OCI-M1 (cell line): ENCODE measurements at places on chromosomes 2 and 18.

DNA sequence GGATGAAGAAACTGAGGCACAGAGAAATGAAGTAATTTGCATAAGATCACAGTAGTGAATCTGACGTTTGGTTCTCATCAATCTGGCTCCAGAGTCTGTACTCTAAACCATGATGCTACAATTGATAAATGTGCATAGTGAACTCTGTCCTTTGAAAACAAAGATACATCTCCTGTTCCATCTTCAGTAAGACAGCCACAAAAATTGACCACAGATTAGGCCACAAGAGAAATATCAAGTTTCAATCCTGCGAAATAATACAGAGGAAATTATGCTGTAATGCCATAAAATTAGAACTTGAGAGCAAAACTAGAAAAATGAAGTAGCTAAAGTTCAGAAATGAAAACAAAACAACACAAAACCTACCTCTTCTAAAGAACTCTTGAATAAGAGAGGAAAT, 28.4 kb downstream of the FAM98A start:
- no peak for DNase-seq

GRCh38 chr18:41436772-41437171, 518.3 kb upstream of the PIK3C3 start:
- DNase-seq = no peak

GRCh38 chr2:120678926-120679325, 56.7 kb upstream of the GLI2 start:
- DNase-seq = no peak

GRCh38 chr2:174554529-174555150, 43.0 kb downstream of the WIPF1 start:
- DNase-seq = no peak

DNA sequence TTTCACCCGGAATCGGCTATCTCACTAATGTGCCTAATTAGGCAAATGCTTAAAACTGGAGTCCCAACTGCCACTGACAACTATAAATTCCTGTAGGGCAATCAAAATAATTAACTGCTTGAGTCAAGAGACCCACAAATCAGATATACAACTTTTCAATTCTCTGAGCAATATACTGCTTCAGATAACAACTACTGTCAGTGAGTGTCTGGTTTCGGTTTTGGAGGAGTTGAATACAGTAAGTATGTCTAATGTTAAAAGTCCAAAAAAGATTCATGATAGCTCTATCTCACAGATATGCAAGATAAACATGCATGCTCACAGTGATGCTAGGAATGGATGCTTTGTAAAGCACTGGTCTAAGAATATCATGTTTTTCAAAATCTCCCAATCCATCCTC, 283.3 kb downstream of the NRXN1 start:
- DNase-seq = peak; percentile 16

DNA sequence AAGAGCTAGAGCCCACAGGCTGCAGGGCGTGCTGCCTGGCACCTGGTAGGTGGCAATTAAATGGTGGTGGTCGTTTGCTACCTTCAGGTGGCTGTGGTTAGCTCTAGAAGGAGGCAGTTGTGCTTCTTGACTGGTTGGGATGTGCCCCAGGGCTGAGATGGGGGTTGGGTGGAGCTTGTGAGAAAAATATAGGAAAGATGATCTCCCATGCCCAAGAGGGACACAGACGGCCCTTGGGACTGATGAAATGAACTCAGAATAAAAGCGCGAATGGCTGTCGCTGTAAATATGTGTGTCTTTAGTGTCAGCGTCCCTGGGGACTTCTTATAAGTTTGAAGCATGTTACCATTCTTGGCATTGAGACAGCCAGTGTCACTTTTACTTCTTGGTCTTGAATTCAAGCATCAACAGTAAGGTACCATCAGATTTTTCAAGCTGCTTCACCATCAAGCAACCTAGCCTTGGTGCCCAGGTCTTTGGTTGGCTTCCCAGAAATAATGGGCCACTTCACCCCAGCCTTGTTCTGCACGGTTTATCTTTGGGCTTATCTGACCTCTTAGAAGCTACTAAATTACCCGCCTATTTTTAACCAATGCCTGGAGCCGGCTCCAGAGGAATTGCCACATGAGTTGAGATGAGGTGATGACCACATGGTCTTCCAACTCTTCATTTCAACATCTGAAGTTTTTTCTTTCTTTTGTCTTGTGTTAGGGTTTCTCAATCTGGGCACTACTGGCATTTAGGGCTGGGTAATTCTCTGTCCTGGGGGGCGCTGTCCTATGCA, 11.9 kb downstream of the LRRFIP1 start:
- no peak for DNase-seq

- no peak for DNase-seq
Observed at GRCh38 chr2:161745866-161746614, 121.8 kb downstream of the SLC4A10 start.

DNA sequence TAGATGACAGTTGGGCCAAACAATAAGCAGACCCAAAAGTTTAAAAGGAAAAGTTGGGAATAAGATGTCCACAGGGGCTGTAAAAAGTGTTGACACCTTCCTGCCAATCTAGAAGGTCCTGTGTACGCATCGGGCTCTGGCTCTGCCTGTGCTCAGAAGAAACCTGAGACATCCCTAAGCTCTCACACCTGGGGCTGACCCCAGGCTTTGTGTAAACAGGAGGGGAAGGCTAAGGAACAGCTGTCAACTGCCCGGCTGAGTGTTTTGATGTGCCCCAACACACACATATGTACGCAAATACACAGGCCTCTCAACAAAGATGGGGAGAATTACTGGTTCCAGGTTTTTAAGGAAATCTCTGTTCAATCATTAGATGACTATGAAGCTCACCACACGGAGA, 59.5 kb downstream of the TMEM131 start:
- no peak for DNase-seq

- no peak for DNase-seq
Observed at GRCh38 chr18:75544496-75544895, 117.0 kb upstream of the SMIM21 start.

GRCh38 chr2:46170026-46170425, 127.2 kb upstream of the EPAS1 start:
- no peak for DNase-seq
